Left cardiac atrium (tissue), 4 donors: ENCODE measurements at places on chromosomes 3 and 15. TPM values are rescaled to one million over a fixed set of nuclear protein-coding genes. Genes with fewer than 3 reads are reported as not detected.

- no peak for DNase-seq
Observed at GRCh38 chr3:61199843-61200242, 51.4 kb downstream of the FHIT start.

- DNase-seq, result peak; percentile 60
Observed at GRCh38 chr15:100114571-100114970, 227.2 kb downstream of the ADAMTS17 start.

DNA sequence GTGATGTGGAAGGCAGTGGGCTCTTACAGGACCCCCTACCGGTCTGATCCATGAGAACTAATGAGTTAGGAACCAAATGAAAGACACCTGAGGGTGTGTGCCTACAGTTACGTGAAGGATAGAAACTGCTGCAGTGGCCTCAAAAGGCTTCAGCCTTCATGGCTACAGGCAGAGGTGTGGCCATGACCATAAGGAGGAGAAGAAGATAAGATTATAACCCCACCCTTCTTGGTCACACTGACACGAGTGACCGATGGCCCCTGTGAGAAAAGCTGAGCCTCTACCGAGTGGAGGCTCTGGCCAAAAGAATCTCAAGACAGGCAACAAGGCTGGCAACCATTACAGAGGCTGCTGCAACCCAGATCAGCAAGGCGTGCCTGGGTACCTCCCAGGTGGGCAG, 6.3 kb downstream of the RFT1 start:
- DNase-seq, result no peak

- peak; percentile 73 for DNase-seq
Observed at GRCh38 chr3:196688349-196688748, 23.7 kb downstream of the CEP19 start.

DNA sequence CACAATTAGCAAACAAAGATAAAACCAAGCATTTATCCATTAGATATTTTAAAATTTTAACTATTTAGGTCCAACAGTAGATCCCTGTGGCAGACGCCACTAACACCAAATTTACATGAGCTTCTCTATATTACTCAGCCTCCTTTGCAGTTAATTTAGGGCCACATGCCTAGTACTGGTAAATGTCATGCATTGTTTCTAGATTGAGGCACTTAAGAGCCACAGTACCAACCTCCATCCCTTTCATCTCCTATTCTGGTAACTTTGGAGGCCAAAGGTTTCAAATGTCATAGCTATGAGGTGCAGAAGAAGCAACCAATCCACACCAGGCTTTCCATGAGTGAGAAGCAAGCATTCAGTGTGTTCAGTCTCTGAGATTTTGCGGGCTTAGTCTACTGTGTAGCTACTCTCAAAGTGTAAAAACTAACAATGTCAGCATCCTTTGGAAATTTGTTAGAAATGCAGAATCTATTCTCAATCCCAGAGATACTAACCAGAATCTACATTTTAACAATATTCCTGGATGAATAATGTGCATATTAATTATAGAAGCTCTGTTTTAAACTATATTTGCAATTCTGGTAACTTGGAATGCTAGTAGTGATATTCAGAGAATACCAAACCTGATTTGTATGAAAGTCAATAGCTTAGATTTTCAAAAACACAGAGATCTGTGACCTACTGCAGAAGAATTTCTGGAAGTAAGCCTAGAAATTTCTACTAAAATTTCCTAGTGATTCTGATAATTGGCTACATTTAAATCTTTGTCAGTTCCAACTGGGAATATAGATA, 206.3 kb upstream of the CD96 start:
- no peak for DNase-seq

Gene WDR93
- not detected for total RNA-seq

Gene CFAP100
- total RNA-seq, result not detected

Gene DNAH12
- total RNA-seq, result 0.03 TPM
